ENCODE measurements at places on chromosomes 13 and 19.

GRCh38 chr19:3176715-3177501 lies 1.7 kb upstream of the S1PR4 start:
- DNase-seq, result peak; percentile 80

DNA sequence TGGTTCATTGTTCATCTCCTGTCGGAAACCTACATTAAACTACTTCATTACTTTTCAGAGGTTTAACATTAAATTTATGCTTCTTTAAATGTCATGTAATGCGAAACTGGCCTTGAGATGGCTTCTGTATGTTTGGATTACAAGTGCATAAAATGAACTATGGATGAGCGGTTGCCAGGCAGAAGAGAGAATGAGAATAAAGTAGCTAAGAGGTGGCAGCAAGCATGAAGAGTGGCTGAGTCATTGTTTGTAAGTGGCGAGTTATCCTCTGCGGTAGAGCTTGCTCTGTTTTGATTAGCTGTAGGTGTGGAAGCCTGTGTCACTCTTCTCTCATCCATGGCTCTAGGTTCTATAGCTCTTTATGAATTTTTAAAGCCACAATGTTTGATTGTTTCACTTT lies 1139.6 kb upstream of the PCDH9 start:
- no peak for DNase-seq

GRCh38 chr13:47705185-47705584 lies 295.9 kb downstream of the SUCLA2 start:
- no peak for DNase-seq

GRCh38 chr13:40148742-40149141 lies 493.3 kb downstream of the COG6 start:
- DNase-seq, result no peak

- DNase-seq, result no peak
Measured at GRCh38 chr13:95243207-95243606, 58.0 kb downstream of the ABCC4 start.

- no peak for DNase-seq
Measured at GRCh38 chr19:47406711-47407416, 12.5 kb downstream of the MEIS3 start.

- no peak for DNase-seq
Measured at GRCh38 chr19:6259312-6259861, 20.4 kb downstream of the MLLT1 start.

DNA sequence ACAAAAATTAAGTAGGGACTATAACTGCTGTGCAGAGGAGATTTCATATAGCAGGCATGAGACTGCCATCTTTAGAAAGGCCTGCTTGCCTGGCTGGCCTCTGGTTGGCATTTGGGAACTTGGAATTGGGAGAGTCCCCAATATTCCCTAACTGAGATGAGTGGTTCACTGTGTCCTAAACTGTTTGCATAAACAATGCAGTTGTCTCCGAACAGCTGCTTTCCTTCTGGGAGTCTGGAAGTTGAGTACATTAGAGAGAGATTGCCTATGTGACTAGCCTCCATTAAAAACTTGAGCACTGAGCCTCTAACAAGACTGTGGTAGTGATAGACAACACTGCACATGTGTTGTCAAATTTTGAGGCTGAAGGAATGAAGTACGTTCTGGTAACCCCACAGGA lies 47.4 kb downstream of the STOML3 start:
- no peak for DNase-seq

DNA sequence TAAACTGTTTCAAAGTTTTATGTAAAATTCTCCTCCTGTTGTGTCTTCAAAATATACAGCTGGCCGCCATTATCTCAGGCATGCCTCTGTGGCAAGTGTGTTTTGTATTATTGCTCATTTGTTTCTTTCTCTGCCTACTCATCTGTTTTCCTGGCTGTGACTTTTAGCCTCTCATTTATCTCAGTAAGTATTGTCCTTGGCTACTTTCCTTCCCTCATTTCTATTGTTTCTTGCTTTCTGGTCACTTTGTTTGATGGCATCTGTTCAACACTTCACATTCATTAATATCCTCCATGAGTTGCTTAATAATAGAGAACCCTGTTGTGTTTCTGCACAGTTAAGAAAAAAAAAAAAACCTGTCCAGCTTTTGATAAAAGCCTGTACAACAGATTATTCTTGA lies 869.4 kb downstream of the PCDH17 start:
- no peak for DNase-seq

DNA sequence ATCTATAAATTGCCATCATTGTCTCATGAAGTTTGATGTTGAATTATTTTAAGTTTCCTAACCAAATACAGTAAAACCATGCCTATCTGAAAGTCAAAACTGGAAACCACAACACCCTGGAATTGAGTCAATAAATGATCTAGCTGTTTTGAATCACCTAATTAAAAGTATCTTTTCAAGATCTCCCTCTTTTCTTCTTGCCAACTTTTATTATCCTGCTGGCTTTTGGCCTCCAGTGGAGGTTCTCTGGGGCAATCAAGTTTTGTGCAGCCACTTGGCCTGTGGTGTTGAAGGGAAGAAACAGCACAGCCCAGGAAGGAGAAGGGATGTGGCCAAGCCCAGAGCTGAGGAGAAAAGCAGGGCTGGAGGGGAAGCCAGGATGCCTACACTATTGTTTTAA lies 255.4 kb downstream of the COG6 start:
- DNase-seq, result no peak

- DNase-seq, result peak; percentile 73
Measured at GRCh38 chr13:97028441-97029299, 34.4 kb upstream of the OXGR1 start.

DNA sequence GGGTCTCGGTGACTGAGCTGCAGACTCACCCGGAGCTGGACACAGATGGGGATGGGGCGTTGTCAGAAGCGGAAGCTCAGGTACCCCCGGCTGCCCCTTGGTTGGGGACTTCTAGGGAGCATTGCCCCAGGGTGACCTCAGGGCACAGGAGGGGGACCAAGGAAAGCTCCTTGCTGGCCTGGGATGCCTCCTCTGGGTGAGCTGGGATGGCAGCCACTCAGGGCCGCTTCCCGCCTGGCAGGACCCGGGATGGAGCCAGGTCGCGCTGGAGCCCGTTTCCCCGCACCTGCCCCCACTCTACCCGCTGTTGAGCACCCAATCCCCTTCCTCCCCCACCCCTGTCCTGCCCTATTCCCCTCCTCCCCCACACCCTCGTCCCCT lies 10.8 kb downstream of the PRKCSH start:
- no peak for DNase-seq

DNA sequence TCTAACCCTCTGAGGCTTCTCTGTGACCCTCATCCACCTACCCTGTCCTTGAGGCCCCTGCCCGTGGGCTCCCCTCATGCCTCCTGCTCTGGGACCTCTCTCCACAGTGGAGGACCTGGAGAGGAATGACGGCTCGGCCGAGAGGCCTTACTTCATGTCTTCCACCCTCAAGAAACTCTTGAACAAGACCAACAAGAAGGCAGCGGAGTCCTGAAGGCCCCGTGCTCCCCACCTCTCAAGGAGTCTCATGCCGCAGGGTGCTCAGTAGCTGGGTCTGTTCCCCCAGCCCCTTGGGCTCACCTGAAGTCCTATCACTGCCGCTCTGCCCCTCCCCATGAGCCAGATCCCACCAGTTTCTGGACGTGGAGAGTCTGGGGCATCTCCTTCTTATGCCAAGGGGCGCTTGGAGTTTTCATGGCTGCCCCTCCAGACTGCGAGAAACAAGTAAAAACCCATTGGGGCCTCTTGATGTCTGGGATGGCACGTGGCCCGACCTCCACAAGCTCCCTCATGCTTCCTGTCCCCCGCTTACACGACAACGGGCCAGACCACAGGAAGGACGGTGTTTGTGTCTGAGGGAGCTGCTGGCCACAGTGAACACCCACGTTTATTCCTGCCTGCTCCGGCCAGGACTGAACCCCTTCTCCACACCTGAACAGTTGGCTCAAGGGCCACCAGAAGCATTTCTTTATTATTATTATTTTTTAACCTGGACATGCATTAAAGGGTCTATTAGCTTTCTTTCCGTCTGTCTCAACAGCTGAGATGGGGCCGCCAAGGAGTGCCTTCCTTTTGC lies 10.8 kb upstream of the ILF3 start:
- no peak for DNase-seq

DNA sequence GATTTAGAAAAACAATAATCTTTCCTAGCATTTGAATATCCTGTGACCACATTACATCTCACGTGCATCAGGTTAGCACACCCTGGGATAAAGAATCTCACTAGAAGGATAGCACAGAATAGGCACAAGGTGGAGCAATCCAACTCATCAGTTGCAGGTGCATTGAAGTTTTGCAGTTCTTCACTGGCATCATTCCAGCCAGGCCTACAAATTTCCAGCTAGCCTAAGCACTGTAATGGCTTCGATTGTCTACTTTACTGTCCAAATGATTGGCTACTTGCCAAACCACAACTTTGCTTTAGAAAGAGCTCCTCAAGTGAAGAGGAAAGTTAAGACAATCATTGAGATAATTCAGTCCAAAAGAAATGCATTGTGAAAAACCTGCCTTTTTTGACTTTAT lies 89.5 kb downstream of the SPRY2 start:
- no peak for DNase-seq

GRCh38 chr13:35940734-35941133 lies 190.4 kb downstream of the DCLK1 start:
- no peak for DNase-seq

- DNase-seq, result no peak
Measured at GRCh38 chr13:66375756-66376155, 854.4 kb downstream of the PCDH9 start.

GRCh38 chr13:112705286-112705685 lies 15.4 kb downstream of the ATP11A start:
- no peak for DNase-seq

GRCh38 chr13:114049026-114049425 lies 75.2 kb upstream of the C13orf46 start:
- peak; percentile 80 for DNase-seq

- no peak for DNase-seq
Measured at GRCh38 chr13:112626124-112626523, 38.2 kb upstream of the TUBGCP3 start.

GRCh38 chr13:80463673-80464352 lies 122.9 kb upstream of the SPRY2 start:
- DNase-seq, result no peak

GRCh38 chr13:23960566-23961156 lies 63.4 kb upstream of the C1QTNF9B start:
- no peak for DNase-seq

DNA sequence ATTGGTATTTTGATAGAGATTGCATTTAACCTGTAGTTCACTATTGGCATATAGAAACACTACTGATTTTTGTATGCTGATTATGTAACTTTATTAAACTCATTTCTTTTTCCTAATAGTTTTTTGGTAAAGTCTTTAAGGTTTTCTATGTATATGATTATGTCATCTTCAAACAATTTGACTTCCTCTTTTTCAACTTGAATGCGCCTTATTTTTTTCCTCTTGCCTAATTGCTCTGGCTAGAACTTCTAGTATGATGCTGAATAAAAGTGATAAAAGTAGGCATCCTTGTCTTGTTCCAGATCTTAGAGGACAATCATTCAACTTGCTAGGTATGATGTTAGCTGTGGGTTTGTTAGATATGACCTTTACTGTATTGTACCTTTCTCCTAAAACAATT lies 1034.9 kb downstream of the PCDH9 start:
- no peak for DNase-seq

GRCh38 chr19:10266706-10267105 lies 4.2 kb upstream of the ICAM1 start:
- DNase-seq, result no peak

GRCh38 chr13:47170971-47171370 lies 274.1 kb upstream of the HTR2A start:
- DNase-seq, result no peak

DNA sequence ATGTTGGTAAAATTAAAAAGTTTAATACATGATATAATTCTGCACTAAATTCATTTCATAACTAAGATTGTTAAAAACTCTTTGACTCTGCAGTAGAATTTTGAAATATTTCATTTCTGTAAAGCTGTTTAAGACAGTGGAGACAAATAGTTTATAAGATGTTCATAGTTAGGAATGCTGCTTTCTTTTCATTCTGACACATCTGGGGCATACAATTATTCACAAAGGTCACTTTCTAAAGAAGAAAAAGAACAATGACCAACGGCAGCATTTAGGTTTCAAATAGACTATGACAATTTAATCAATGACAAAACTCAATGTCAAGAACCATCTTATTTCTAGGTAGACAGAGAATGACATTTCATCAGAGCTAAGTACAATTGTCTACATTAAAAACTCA lies 1422.1 kb downstream of the PCDH9 start:
- no peak for DNase-seq

DNA sequence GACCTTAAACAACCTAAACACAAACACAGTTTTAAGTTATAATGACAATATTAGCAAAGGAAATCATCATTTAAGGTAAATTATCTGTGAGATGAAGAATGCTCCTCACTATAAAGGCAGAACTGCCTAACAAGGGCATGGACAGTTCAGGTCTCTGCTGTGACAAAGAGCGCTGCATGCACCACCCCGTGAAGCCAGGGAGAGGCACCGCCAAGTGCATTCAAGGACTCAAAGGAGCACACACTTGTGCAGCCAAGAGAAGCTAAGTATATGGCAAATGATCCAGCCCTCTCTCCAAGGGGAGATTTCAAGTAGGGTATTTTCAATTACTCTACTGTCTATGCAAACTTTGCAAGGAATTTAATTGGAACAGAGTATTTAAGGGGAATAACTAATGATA lies 126.0 kb downstream of the RAP2A start:
- no peak for DNase-seq

- no peak for DNase-seq
Measured at GRCh38 chr19:19655641-19656343, 7.7 kb downstream of the ATP13A1 start.

DNA sequence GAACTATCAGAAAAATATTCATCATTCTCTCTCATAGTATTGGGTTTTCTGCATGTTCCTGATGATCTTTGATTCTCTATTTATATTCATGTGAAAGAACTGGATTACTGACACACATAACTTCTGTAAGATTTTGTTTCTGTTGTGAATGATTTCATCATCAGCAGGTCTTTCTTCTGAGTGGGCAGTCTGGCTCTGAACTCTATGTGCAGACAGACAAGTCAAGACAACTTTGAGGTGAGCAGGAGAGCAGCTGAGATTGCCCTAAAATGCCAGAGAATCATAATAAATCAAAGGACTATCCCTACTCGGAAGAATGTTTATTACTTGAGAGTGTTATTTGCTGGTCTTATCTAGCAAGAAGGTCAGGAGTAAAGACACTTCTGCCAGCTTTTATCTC lies 652.1 kb upstream of the GPC6 start:
- no peak for DNase-seq

DNA sequence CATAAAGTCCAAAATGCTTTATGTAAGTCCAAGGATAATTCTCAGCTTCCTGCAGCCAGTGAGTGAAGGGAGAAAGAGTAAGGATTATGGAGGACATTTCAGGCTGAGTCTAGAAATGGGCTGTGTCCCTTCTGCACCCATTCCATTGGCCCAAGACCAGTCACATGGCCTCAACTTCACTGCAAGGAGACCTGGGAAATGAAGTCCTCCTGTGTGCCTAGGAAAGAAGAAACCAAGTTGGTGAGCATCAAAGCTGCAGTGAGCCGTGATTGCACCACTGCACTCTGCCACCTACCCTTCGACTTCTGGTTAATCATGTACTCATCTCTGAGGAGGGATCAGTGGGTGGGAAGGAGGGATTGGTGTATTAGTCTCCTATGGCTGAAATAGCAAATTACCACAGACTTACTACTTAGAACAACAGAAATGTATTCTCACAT lies 3.6 kb upstream of the CD37 start:
- peak; percentile 69 for DNase-seq

- peak; percentile 71 for DNase-seq
Measured at GRCh38 chr19:55454787-55455243, 6.6 kb downstream of the ISOC2 start.

Data from stimulated activated CD8-positive, alpha-beta memory T cell treated with anti-CD3 and anti-CD28 coated beads, Interleukin-4, amount 100 ng/mL, for 48 hours (primary cell).